ENCODE measurements at places on chromosomes 7 and 10. TPM values are rescaled to one million over a fixed set of nuclear protein-coding genes. Genes with fewer than 3 reads are reported as not detected.
A peak's percentile ranks its signal among the peaks of the same experiment; 100 is the strongest.

GRCh38 chr10:43013065-43013464, 63.8 kb upstream of the RET start:
- no peak for DNase-seq

The CEP55 gene
- 4.7 TPM for total RNA-seq

DNA sequence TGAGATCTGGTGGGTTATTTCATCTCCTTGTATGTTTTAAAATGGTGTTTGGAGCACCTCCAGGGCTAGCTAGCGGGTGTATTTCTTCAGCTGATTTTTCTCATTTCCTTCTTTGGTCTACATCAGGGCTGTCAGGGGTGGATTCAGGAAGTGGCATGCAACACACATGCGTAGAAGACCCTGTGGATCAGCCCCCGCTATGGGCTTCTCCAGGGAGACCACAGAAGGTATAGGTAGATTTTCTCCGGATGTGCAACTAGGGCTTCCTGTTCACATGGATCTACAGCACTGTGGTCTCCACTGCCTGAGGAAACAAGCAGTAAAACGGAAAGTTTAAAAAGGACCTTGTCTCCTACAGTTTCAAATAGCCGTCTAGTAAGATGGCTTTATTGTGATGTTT, 10.4 kb downstream of the NUB1 start:
- DNase-seq = no peak

The TMEM139 gene
- total RNA-seq = not detected

DNA sequence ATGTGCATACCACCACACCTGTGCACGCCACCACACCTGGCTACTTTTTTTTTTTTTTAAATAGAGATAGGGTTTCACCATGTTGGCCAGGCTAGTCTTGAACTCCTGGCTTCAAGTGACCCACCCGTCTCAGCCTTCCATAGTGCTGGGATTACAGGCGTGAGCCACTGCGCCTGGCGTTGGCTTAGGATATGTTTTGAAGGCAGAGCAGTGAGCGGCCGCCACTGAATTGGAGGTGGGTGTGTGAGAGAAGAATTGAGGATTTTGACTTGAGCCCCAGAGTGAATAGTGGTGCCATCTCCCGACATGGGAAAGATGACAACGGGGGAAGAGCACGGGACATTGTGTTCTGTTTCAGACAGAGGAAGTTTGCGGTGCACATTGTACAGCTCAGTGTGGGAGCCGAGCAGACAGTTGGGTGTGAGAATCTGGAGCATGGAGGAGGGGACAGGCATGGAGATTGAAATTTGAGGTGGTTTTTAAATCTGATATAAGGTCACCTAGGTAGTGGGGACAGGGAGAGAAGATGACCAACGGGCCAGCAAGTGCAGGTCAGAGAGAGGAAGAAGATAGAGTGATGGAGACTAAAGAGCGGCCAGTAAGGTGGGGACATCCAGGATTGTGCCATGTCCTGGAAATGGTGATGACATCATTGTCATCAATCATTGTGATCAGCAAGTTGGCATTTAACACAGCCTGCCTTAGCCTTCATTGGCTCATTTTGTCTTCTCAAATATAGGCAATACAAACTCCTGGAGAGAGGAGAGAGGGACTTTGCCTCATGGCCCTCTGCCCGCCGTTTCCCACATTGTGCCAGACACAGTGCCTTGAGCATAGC, 35.8 kb downstream of the VWA2 start:
- DNase-seq = no peak

DNA sequence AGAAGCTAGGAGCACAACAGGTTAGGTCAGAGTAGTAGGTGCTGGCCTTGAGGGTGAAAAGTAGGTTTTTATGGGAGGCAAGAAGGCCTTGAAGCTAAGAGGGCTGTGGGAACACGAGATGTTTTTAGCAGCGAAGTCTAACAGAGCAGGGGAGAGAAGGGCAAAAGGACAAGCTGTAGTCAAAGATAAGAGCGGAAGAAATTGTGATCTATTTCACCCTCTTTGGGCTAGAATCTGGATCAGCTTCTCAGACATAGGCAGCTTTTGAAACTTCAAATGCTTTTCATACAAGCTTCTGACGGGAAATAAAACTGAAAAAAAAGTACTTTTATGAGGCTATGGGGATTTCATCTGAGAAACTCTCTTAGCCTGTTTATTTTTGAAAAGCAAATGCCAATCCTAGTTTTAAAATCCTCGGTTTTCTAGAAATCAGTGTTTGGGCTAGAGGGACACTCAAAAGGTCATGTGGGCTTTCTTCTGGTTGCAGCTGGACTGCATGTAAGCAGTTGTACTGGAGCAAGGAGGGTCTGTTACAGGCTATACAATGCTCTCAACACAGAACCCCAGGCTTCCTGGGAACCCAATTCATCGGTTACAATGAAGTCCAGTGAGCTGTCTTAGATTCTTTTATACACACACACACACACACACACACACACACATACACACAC, 83.6 kb downstream of the RNF216 start:
- DNase-seq = no peak

DNA sequence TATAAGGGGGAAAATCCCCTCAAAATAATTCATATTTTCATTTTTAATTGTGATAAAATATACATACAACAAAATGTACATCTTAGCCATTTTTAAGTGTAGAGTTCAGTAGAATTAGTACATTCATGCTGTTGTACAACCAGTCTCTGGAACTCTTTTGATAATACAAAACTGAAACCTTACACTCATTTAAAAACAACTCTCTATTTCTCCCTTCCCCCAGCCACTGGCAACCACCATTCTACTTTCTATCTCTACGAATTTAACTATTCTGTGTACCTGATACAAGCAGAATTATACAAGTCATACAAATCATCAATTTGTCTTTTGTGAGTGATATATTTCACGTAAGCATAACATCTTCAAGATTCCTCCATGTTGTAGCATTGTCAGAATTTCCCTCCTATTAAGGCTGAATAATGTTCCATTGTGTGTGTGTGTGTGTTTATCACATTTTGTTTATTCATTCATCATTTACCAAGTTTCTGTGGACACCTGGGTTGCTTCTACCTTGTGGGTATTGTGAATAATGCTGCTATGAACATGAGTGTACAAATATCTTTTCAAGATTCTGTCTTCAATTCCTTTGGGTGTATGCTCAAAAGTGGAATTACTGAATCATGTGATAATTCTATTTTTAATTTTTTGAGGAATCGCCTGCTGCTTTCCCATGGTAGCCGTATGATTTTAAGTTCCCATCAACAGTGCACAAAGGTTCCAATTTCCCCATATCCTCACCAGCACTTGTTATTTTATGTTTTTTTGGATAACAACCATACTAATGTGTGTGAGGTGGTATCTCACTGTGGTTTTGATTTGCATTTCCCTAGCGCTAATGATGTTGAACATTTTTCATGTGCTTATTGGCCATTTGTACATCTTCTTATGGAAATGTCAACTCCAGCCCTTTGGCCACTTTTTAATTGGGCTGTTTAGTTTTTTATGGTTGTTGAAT, 4.7 kb upstream of the EBLN1 start:
- DNase-seq = no peak

The NT5C2 gene
- 94.1 TPM for total RNA-seq

DNA sequence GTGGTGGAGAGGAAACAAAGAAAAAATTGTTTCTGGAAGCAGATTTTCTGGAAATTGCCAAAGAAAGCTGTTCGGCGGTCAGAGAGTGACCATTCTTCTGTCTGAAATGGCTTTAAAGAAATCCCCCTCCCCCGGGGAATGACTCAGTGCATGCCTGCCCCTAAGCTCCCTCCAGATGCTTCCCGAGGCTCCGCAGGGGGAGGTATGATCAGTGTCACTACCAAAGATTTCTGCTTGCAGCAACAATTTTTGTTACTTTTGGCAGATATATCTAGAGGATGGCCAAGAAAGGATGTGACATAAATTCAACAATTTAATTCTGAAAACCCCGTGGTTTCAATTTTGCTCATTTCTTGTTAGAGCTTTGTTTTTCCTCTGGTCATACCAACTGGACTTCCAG, 163.9 kb downstream of the JCAD start:
- peak; percentile 90 for DNase-seq

DNA sequence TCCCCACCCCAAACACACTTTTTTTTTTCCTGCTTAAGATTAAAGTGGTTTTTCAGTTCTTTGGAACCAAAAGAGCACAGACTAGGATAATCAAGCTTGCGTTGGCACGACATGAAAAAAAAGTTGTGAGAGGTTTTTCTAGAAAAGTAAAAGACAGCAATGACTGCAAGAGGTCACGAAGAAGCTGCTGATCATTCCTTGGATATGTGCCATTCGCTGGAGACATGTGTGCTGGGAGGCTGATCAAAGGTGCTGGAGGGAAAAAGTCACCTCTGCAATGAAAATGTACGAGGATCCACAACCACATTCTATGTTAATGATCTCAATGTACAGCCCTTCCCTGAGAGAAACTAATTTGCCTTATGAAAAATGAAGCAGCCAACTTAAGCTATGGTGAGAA, 5.4 kb downstream of the AKR1B1 start:
- no peak for DNase-seq

The OPTN gene
- 132 TPM for total RNA-seq

DNA sequence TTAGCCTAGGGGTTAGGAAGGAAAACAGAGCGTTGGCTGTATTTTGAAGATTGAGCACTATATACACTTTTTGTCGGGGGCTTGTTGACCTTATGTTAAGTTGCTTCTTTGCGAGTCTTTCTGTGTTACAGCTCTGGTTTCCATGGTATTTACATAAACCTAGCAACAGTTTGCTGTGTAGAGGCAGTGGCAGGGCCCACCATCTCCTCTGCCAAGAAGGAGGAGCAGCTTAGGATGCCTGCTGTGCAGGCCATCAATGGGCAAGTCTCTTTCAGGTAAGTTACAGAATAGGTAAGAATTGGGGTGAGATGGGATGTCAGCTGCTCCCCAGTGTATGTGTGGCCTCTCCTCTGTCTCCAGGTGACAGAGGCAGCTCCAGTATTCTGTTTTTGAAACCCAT, 485.5 kb downstream of the LRMDA start:
- DNase-seq = no peak

Measured in osteoblast (primary cell).